ENCODE measurements at places on chromosomes 1 and 21.

GRCh38 chr1:61341426-61341825 lies 259.1 kb downstream of the NFIA start:
- DNase-seq, result no peak

GRCh38 chr1:216502528-216503162 lies 79.4 kb upstream of the USH2A start:
- DNase-seq, result no peak

- no peak for DNase-seq
Measured at GRCh38 chr21:44875316-44875700, 1.8 kb upstream of the PTTG1IP start.

DNA sequence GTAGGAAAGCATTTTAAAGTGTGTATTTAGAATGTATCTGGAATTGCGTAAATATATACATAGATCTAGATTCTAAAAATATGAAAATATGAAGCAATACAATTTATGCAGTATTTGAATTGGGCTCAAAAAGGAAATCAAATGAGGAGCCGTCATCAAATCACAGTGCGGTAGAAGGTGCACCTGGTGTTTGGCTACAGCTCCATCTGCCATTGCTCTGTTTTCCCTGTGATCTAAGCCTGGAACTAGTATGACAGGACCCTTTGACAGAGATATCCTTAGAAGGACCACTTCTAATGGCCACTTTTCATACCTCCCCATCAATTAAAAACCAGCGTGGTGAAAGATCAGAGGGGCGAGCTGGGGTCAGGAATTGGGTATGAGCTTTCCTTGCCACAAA lies 202.6 kb downstream of the NFIA start:
- no peak for DNase-seq

DNA sequence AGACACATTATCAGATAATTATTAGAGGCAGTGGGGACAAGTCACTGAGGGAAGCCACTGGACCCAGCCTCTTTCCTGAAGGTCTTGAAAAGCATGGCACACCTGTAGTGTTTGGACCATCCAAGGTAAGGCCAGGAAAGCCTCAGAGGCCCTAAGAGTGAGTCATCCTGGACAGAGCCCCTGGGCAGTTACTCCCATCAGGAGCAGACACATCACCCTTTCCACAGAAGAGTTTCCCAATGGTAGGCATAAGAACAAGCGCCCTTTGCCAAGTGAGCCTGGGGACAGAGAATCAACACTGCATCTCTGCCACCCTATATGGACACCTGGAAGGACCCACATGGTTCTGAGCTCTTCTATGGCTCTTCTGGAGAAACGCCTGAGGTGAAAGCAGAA lies 136.0 kb downstream of the PLXNA2 start:
- DNase-seq, result no peak

DNA sequence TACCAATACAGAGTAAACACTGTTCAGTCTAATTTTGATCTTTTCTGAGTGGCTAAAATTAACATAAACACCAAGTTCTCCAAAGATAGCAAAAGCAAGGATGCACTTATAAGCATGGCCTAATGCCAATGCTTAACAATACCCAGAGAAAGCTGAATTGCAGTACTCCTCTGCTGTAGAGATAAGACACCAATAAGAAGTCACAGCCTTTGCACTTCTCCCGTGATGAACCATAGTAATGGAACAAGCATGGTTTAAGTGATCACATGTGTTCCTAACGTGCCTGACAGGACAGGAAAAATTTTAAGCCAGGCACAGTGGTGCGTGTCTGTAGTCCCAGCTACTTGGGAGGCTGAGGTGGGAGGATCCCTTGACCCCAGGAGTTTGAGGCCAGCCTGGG lies 5.6 kb downstream of the PRDX1 start:
- no peak for DNase-seq

DNA sequence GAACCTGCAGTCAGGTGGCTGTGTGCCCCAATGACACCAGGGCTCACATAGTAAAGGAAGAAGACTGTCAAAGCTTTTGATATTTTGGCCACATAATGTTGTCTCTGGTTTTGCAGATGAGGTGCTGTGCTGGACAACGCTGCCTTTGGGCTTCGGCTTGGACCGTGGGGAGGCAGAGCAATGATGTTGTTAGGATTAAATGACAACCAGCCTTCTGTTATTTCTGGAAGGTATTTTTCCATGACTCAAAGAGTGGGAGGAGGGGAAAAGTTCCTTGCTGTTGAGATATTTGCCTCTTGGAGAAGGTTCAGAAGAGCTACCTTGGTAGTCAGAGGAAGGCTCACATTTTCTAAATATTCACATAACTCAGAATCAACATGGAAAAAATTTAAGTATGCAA lies 187.3 kb upstream of the GALNT2 start:
- DNase-seq, result no peak

GRCh38 chr1:162147760-162148159 lies 78.3 kb downstream of the NOS1AP start:
- no peak for DNase-seq

GRCh38 chr1:87796471-87796901 lies 467.8 kb downstream of the LMO4 start:
- no peak for DNase-seq

DNA sequence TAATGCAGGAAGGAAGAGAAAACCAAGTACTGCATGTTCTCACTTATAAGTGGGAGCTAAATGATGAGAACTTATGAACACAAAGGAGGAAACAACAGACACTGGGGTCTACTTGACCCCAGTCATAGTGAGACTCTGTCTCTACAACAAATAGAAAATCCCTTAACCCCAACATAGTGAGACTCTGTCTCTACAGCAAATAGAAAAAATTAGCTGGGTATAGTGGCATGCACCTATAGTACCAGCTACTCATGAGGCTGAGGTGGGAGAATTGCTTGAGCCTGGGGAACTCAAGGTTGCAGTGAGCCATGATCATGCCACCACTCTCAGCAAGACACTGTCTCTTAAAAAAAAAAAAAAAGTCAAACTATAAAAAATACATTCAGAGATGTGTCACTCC lies 42.7 kb downstream of the GIPC2 start:
- DNase-seq, result no peak

DNA sequence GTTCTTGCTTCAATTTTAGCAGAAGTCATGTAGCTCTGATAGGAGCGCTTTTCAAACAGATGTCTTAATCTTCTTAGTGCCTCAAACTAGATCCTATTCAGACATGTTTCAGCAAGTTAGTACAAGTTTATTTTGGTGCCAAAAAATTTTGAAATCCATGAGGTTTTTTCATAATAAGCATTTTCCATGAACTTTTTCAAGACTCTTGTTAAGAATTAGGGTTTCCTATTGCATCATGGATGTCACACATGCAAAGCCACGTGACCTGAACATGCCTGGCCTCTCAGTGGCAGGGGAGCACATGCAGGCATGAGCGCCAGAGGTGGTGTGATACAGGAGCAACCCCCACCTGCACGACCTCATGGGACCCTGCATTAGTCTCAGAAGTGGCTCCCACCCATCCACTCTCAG lies 67.6 kb downstream of the POFUT2 start:
- peak; percentile 4 for DNase-seq

DNA sequence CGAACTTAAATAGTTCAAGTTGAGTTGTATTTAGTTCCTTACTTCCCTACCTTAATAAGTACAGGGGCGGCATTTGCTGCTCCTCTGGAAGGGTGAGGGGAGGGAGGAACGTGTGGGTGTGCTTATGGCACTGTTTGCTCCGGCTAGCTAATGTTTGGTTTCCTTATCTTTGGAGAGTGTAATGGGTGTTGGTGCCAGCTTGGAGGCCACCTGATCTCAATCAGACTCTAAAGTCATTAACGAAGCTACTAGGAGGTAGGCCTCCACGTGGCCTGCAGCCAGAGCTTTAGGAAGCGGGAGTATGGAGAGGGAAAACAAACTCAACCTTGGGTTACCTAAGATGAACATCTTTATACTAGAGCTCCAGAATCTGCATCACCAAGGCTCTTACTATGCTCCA lies 43.0 kb upstream of the RAP1A start:
- DNase-seq, result no peak

GRCh38 chr1:91741301-91741700 lies 144.7 kb downstream of the TGFBR3 start:
- no peak for DNase-seq

- DNase-seq, result no peak
Measured at GRCh38 chr1:240093120-240093961, 1.7 kb downstream of the FMN2 start.

- no peak for DNase-seq
Measured at GRCh38 chr1:187985897-187986654, 1157.3 kb downstream of the PLA2G4A start.

GRCh38 chr1:94305704-94306103 lies 68.3 kb upstream of the ARHGAP29 start:
- DNase-seq, result peak; percentile 44

DNA sequence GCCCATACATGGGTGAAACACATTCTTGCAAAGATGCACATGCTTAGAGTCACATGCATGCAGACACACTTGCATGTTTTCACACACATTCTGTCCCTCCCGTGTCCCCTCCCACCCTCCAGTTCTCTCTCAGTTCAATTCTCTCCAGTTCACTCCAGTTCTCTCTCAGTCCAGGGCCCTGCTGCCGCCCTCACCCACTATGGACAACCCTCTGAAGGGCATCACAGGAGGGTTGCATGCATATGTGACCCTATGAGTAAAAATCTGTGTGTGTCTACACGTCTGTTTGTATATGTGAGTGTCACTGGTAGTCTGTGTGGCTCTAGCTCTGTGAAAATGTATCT lies 21.8 kb upstream of the ADGRB2 start:
- no peak for DNase-seq

DNA sequence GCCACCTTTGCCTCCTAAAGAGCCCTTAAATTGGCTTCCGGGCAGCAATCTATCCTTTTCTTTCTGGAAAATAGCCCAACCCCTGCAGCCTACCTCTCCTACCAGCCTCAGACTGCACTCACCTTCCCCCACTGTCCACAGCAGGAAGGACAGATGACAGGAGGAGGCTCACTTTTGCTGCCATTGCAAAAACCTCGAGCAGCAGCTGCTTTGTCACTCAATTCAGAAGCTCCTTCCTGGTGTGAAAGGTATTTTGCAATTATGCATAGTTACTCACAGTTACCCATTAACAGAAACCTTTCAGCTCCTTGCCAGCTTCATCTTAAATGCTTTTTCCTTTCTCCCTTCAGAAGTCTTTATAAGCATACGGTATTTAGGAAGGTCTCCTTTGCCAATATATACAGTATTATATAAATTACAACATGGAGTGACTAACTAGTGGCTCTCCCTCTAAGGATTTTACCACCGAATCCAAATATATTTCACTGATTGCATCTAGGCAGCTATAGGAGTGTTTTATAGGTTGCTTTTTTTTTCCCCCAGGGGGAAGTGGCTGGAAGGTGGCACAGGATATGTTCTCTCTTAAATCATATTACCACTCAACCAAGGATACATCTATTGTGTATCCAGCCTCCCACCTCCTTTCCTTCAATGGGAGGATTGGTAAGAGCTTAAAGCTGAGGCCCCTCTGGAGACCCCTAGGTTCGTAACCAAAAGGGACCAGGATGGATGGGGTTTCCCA lies 142.1 kb upstream of the IPO9 start:
- no peak for DNase-seq

GRCh38 chr1:10302416-10302815 lies 92.0 kb downstream of the KIF1B start:
- DNase-seq, result no peak

DNA sequence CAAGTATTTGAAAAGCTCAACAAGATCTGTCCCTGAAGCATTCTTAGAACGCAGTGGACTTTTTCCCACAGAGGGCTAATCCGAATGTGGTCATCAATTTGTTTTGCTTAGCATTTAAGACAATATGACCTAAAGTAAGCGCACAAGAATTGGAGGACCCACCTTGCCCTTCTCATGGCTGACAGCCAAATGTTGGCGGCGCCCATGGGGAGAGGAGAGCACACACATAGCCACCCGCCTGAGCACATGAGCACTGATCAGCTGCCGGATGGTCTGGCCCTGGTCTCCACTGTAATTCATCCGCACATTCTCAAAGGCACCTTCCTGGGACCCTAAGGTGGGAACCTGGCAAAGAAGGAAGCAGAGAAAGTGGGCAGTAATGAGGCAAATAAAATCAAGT lies 52.4 kb downstream of the UBR4 start:
- no peak for DNase-seq

- no peak for DNase-seq
Measured at GRCh38 chr1:63575340-63575826, 17.8 kb upstream of the PGM1 start.

DNA sequence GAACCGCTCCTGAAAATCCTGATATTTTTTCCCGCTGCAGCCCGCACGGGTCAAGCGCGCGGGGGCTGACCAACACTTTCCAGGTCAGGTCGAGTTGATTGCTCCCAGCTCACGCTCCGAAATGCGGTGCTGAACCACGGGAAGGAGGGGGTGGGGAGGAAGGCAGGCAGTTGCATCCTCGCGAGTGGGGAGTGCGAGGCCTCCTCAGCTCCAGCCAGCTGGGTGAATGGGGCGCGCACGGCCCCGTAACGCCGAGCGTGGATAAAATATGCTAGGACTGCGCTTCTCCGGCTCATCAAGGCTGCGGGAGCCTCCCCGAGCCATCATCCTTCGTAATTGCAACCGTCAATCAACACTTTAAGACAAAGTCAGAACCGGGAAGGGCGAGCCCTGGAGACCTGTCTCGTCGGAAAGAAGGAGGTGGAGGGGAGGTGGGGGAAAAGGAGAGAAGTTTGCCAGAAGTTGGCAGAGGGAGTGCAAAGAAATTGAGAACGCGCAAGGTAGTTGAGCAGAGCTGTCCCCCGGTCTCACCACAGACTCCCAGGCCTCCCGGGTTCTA lies 8.0 kb downstream of the NR5A2 start:
- DNase-seq, result no peak

DNA sequence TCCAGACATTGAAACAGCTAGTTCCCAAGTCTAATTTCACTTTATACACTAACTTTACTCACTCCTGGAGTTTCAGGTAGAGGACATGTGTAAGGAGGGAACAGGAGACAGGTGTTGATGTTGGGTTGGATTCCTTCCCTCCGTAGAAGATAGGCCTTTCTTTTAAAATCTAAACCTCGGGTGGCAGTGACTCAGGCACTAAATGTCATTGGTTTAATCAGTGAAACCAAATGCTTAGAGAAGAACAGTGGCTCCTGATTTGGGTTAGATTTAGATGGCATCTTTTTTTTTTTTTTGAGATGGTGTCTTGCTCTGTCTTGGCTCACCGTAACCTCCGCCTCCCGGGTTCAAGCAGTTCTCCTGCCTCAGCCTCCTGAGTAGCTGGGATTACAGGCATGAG lies 7.2 kb downstream of the CAP1 start:
- no peak for DNase-seq

GRCh38 chr1:243179720-243180119 lies 75.4 kb downstream of the CEP170 start:
- no peak for DNase-seq

- no peak for DNase-seq
Measured at GRCh38 chr1:12001996-12002493, 17.3 kb upstream of the MIIP start.

GRCh38 chr1:210455840-210456603 lies 127.3 kb downstream of the HHAT start:
- DNase-seq, result no peak

GRCh38 chr1:8494681-8495080 lies 176.8 kb downstream of the SLC45A1 start:
- no peak for DNase-seq

- DNase-seq, result no peak
Measured at GRCh38 chr1:41791667-41792484, 126.8 kb downstream of the HIVEP3 start.

- DNase-seq, result no peak
Measured at GRCh38 chr1:245232931-245233330, 78.1 kb downstream of the KIF26B start.

GRCh38 chr1:21257431-21258135 lies 32.7 kb downstream of the ECE1 start:
- DNase-seq, result no peak
